Esophagus muscularis mucosa (tissue), 4 donors: ENCODE measurements at places on chromosomes 12 and 14. TPM values are rescaled to one million over a fixed set of nuclear protein-coding genes. Genes with fewer than 3 reads are reported as not detected.

The FOXG1 gene
- 0.66 TPM for total RNA-seq

The TEX52 gene
- total RNA-seq, result not detected

The CD69 gene
- 2.5 TPM for total RNA-seq

The DLGAP5 gene
- not detected for total RNA-seq

The RPGRIP1 gene
- not detected for total RNA-seq

The TEAD4 gene
- total RNA-seq, result 7.5 TPM

The ISCU gene
- 245 TPM for total RNA-seq

The KCNJ8 gene
- 25.7 TPM for total RNA-seq

The DUSP6 gene
- 108 TPM for total RNA-seq

The DEGS2 gene
- 0.33 TPM for total RNA-seq

The INSM2 gene
- total RNA-seq, result not detected

The MDM1 gene
- 11.3 TPM for total RNA-seq

The RNASE7 gene
- total RNA-seq, result not detected

The TGM1 gene
- 3.3 TPM for total RNA-seq

The STON2 gene
- total RNA-seq, result 8.9 TPM

The CLEC9A gene
- not detected for total RNA-seq

The VASH1 gene
- total RNA-seq, result 5.6 TPM

The KRT74 gene
- total RNA-seq, result not detected

The MAGOHB gene
- 11.1 TPM for total RNA-seq

The TECPR2 gene
- 54.8 TPM for total RNA-seq

The TMTC1 gene
- total RNA-seq, result 177 TPM

The A2M gene
- 410 TPM for total RNA-seq
